ENCODE measurements at places on chromosomes 7 and 10.

DNA sequence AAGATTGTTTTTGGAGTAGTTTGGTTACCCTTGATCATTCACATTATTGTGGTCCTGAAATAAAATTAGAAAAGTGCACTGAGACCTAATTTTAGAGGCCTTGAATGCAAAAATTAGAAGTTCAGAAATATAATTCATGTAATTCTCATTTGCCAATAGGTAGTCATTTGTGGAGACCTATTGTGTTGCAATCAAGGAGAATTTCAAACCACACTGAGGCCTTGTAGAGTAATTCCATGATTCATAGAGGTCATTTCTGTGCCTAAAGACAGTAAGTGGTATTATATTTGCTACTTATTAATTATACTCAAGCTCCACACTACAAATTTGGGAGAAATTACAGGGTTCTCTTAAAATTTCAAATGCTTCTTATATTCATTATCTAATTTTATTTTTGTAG, 946.8 kb upstream of the POT1 start:
- no peak overlapping the region for H3K27ac ChIP-seq
- H3K4me3 ChIP-seq, result no peak overlapping the region
- H3K4me1 ChIP-seq, result no peaks in the 10 kb centered on the region
- no peaks in the 10 kb centered on the region for H3K36me3 ChIP-seq
- H3K27me3 ChIP-seq, result no peaks in the 10 kb centered on the region
- DNase-seq, result no peak

- no peak for DNase-seq
- H3K36me3 ChIP-seq, result peaks cover 63% of the 10 kb centered on the region
- H3K4me3 ChIP-seq, result no peak overlapping the region
Observed at GRCh38 chr7:130037703-130038102, 13.5 kb downstream of the ZC3HC1 start.

- no peak for DNase-seq
- H3K4me1 ChIP-seq, result no peaks in the 10 kb centered on the region
Observed at GRCh38 chr7:22427104-22427503, 70.2 kb upstream of the RAPGEF5 start.

- H3K4me3 ChIP-seq, result no peak overlapping the region
- no peak for DNase-seq
- H3K27ac ChIP-seq, result no peak overlapping the region
- H3K27me3 ChIP-seq, result peaks cover 32% of the 10 kb centered on the region
Observed at GRCh38 chr10:133532871-133533270, 5.7 kb downstream of the CYP2E1 start.

- H3K36me3 ChIP-seq, result no peaks in the 10 kb centered on the region
- no peaks in the 10 kb centered on the region for H3K4me1 ChIP-seq
- H3K27me3 ChIP-seq, result no peaks in the 10 kb centered on the region
- H3K4me3 ChIP-seq, result no peak overlapping the region
Observed at GRCh38 chr10:95284807-95285206, 6.0 kb downstream of the PDLIM1 start.

- H3K4me3 ChIP-seq, result no peak overlapping the region
- peak overlapping the region; percentile 15 for H3K27ac ChIP-seq
- DNase-seq, result no peak
- H3K4me1 ChIP-seq, result peaks cover 91% of the 10 kb centered on the region
Observed at GRCh38 chr7:100213672-100214071, 6.1 kb upstream of the PVRIG start.

GRCh38 chr7:74453322-74454011, at the start of gene GTF2IRD1:
Gene GTF2IRD1 (plus strand): TSS chr7:74453906. CDS start chr7:74508081, 54,175 bp downstream.
- H3K27me3 ChIP-seq, result peaks cover 28% of the 10 kb centered on the region
- H3K36me3 ChIP-seq, result no peaks in the 10 kb centered on the region
- peak within 1 kb of the TSS; percentile 42 for H3K27ac ChIP-seq
- no peak for DNase-seq
- peak within 1 kb of the TSS; percentile 51 for H3K4me3 ChIP-seq

GRCh38 chr10:79051766-79052165, 17.0 kb upstream of the ZMIZ1 start:
- H3K4me1 ChIP-seq, result peaks cover 64% of the 10 kb centered on the region
- H3K4me3 ChIP-seq, result no peak overlapping the region
- H3K27me3 ChIP-seq, result no peaks in the 10 kb centered on the region
- no peaks in the 10 kb centered on the region for H3K36me3 ChIP-seq
